ENCODE measurements at places on chromosomes 1 and 21. TPM values are rescaled to one million over a fixed set of nuclear protein-coding genes. Genes with fewer than 3 reads are reported as not detected.

DNA sequence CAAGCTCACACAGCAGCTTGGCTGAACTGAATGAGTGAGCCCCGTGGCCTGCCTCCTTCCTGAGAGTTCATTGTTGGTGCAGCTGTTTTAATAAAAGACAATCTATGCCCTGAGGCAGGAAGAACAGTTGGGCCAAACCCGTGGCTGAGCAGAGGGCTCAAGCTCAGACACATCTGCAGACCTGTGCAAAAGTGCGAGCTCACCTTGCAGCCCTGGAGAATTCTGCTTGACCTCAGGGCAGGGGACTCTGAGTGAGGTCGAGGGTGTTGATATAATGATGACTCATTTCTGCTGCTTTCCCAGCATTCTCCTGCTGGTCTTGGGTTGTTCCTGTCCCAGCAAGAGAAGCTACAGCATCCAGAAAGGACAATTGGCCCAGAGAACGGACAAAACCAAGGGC is 61.0 kb downstream of the ATP5PO start:
- DNase-seq: no peak

DNA sequence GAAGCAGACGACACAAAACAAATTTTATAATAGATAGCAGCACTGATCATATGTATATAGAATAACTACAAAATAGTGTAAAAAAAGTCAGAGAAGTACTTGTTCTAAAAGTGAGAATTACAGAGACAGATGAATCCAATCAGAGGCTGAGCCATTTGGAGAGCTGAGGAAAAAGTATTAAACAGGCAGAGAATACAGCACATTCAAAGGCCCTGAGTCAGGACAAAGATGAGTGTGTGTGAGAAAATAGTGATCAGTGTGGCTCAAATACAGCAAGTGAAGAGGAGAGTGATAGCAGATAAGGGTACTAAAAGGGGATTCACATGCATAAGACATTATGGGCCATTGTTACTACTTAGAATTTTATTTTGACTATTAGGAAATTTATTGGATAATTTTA is 430.6 kb upstream of the BRINP3 start:
- peak; percentile 20 for DNase-seq

GRCh38 chr1:118564961-118565703 is 380.1 kb upstream of the SPAG17 start:
- DNase-seq: no peak

- no peak for DNase-seq
Observed at GRCh38 chr1:77571642-77572041, 110.8 kb downstream of the ZZZ3 start.

DNA sequence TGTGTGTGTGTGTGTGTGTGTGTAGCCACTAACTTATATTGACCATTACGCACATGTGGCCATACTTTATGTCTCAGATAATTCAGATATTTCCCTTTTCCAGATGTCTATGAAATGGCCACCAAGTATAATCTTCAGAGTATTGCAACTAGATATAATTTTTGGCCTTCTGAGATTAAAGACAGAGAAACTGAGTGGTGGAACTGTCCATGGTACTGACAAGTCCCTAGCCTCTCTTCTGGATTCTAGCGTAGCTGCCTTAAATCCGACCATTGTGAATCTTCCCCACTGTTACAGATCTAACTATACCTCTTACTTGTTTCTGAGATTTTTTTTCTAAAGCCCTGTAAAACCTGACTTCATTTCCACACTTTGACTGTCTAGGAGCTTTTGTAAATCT is 100.0 kb upstream of the SERTAD4 start:
- peak; percentile 15 for DNase-seq

DNA sequence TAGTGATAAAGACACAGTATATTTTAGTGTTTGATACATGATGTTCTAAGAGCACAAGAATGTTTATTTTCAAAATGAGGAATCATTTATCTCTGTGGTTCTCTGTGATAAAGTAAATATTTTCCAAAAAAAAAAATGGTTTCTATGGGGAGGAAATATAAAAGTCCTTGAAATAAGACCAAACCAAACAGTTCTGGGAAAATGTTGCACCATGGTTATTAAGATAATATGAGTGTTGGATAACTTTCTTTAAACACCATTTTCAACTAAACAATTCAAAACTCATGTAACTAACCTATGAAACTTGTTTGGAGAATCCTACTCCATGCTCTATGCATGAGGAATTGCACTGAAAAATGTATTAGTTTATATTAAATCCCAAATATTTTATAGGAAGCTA is 184.6 kb downstream of the KCNT2 start:
- peak; percentile 41 for DNase-seq

GRCh38 chr1:67896826-67897225 is 63.6 kb upstream of the GNG12 start:
- no peak for DNase-seq

GRCh38 chr1:117798550-117798949 is 130.9 kb downstream of the GDAP2 start:
- DNase-seq: no peak

DNA sequence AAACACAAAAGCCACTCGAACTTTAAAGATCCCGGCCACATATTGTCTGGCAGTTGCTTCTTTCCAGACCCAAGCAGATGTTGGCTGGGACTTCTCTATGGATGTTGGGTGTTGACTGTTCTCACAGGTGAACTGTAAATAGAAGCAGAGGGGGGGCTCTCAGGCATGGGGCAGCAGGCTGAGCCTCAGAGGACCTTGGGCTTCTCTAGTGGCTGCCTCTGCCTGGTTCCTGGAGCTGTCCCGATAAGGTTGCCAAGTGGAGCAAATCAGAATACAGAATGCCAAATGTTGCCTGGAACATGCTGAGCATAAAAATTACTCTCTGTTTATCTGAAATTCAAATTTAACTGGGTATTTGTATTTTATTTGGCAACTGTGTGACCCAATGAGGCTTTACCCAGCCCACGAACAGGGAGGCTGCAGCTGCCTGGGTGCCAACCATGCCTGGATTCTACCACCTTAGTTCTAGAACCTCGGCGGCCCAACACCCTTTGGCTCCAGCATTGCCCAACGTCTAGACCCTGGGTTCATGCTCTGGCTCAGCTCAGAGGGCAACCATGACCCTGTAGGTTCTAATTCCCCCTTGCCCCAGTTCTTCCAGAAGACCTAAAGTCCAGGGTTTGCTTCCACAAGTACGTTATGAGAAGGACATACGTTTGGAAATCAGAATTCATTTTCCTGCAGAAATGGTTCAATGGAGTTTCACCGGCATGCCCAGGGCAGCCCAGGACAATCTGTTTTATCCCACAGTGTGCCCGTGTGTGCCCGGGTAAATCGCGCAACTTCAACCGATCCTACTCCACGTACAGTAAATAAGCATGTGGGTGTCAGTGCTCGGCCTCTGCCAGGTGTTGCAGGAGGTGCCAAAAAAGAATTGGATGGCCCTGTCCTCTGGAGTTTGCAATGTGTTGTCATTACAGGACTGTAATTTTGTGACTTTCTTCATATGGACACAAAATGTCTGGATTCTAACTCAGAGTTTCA is 5.4 kb upstream of the SLC45A1 start:
- no peak for DNase-seq

DNA sequence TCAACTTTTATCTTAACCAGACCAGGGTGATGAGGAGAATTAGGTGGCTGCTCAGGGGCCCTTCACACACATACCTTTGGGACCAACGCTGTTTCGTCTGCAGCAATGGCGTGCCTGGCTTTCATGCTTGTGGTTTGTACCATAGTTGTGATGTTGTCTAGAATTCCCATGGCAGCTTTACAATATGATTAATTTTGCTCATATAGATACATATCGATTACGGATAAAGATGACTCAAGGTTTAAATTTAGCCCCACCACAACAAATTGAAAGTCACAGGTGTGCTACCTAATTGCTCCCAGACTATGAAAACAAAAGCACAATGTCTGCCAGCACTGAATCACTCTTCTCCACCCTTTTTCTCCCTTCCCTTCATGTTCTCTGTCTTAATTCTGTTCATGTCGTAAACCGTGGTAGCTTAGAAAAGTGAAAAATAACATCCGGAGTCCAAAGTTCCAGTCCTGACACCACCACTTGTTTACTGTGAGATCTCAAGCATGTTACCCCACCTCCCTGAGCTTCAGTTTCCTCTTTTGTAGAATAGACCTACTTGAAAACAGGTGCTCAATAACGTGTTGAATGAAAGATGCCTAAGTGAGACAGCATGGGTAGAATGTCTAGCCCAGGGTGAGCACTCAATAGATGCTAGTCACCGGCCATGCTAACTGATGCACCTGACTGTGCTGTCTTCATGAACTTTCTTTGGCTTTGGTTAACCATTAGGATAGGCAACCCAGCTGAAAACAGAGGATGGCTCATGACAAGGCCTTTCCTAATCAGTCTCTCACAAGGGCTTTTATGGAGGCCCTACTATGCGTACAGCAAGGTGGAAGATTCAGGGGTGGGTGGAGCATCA is 22.1 kb upstream of the JUN start:
- no peak for DNase-seq

GRCh38 chr1:48671578-48671977 is 105.1 kb downstream of the BEND5 start:
- DNase-seq: no peak

- DNase-seq: no peak
Observed at GRCh38 chr1:233689748-233690254, 75.9 kb downstream of the KCNK1 start.

- peak; percentile 73 for DNase-seq
Observed at GRCh38 chr1:94416901-94417727, 1.1 kb upstream of the ABCD3 start.

GRCh38 chr1:77509051-77509492 is 173.4 kb downstream of the ZZZ3 start:
- DNase-seq: no peak

GRCh38 chr1:45326627-45327623 is at the start of gene HPDL:
Gene HPDL (plus strand): TSS chr1:45326895. CDS start chr1:45327149, 254 bp downstream.
- DNase-seq: peak; percentile 30

- peak; percentile 36 for DNase-seq
Observed at GRCh38 chr1:85372683-85373377, 92.1 kb downstream of the DDAH1 start.

- no peak for DNase-seq
Observed at GRCh38 chr1:116711263-116711840, 42.9 kb upstream of the CD2 start.

GRCh38 chr1:7407980-7408770 is 362.9 kb upstream of the VAMP3 start:
- no peak for DNase-seq

DNA sequence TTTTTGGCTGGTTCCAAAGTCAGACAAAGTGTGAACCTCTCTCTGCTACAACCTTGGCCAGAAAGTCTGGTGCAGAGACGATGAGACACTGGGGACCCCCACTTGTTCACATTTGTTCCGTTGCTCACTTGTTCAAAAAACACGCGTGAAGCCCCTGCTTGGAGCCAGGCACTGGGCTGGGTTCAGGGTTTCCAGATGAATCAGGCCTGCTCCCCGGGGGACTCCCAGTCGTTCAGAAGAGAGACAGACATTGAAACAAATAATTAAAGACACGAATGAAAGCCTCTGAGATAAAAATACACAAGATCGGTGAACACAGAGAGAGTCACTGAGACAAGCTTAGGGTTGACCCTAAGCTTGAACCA is 101.5 kb upstream of the RUNX3 start:
- no peak for DNase-seq

- no peak for DNase-seq
Observed at GRCh38 chr1:155226910-155227260, 18.4 kb downstream of the MTX1 start.

DNA sequence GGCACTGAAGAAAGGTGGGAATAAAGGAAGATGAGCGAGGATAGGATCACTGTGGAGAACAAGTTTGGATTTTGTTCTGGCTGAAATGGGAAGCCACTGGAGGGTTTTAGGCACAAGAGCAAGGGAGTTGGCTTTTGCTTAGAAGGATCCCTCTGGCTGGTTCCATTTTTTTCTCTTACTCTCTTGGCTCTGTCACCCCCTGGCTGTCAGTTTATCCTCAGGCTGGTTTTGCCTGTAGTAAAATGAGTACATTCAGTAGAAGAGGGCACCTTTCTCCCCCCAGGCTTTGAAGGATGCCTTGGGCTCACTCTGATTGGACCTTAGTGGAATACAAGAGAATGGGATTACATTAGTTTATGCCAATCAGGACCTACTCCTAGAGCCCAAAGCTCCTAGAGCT is 17.1 kb downstream of the CACHD1 start:
- DNase-seq: no peak

- peak; percentile 82 for DNase-seq
Observed at GRCh38 chr1:32485554-32486255, 20.8 kb downstream of the ZBTB8B start.

DNA sequence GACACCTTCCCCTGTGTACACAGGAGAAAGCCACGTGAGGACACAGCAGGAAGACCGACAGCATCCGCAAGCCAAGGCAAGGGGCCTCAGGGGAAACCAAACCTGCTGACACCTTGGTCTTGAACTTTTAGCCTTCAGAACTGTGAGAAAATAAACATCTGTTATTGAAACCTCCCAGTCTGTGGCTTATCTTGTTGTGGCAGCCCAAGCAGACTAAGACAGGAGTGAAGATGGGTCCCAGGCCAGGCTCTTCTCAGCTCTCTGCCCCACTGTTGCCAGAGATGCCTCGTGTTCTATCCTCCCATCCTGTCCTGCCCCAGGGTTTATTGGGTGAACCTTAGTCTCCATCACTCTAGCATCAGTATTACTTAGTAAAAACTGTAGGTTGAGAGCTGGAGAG is 236.3 kb downstream of the MATN1 start:
- no peak for DNase-seq

GRCh38 chr1:26541431-26541815 is 11.9 kb downstream of the RPS6KA1 start:
- no peak for DNase-seq

GRCh38 chr1:60668585-60668984 is 413.8 kb upstream of the NFIA start:
- no peak for DNase-seq

GRCh38 chr21:21029164-21029563 is 31.0 kb downstream of the NCAM2 start:
- DNase-seq: peak; percentile 34

Gene TCHH
- 0.86 TPM for total RNA-seq

Gene DMRTA2
- not detected for total RNA-seq

Gene IL22RA1
- total RNA-seq: not detected

Gene POGZ
- total RNA-seq: 63.9 TPM

Gene KRTAP27-1
- total RNA-seq: not detected

Gene GNG4
- total RNA-seq: 3.8 TPM

Gene SLAMF7
- total RNA-seq: 0.32 TPM

Gene CCDC185
- not detected for total RNA-seq

Gene RNF186
- total RNA-seq: not detected

Gene CA14
- 1.2 TPM for total RNA-seq

Gene TXNIP
- total RNA-seq: 157 TPM

Gene GRHL3
- total RNA-seq: 2.6 TPM

Gene ZNF593OS
- total RNA-seq: not detected

Gene CLCA1
- not detected for total RNA-seq

Gene MROH9
- total RNA-seq: not detected

Gene CTSK
- 3.9 TPM for total RNA-seq

Gene TMEM125
- 0.64 TPM for total RNA-seq

Measured in astrocyte (in vitro differentiated cells and primary cell).